ENCODE measurements at places on chromosomes 6 and 20.

GRCh38 chr20:37526238-37526838, 1.3 kb downstream of the BLCAP start:
- no peak for DNase-seq

DNA sequence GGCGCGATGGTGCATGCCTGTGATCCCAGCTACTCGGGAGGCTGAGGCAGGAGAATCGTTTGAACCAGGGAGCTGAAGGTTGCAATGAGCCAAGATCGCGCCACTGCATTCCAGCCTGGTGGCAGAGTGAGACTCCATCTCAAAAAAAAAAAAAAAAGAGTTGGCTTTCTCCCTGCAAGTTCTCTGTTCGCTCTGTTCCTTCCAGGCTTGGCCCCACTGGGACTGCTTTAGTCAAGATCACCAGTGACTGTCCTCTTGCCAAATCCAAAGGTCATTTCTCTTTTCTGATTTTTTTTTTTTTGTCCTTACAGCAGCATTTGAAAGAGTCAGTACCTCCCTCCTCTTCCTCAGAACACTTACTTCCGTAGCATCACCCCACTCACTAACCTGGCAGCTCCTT, 10.8 kb upstream of the GNRH2 start:
- DNase-seq, result no peak

- no peak for DNase-seq
Observed at GRCh38 chr6:149851461-149852110, 12.6 kb downstream of the LRP11 start.

DNA sequence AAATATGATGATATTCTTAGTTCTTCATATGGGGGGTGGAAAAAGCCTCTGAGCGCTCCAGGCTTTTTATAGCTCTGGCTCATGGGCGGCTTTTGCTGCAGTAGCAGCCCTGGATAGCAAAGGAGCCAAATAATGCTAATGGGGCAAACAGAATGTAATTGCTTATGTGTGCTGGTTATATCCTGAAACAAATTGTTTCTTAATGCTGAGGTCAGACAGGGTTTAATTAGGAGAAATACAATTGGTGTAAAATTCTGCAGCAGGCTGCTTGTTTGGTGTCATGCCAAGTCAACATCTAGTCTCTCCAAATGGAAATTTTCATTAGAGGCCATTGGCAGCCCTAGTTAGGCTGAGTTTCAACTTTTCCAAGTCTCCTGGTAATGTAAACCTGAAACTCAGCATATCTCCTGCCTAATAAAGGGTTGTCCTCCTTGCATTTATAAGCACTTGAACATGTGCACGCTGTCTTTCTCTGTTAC, 530.1 kb upstream of the NOX3 start:
- DNase-seq, result no peak

GRCh38 chr6:123785039-123785438, 18.6 kb upstream of the NKAIN2 start:
- DNase-seq, result no peak

DNA sequence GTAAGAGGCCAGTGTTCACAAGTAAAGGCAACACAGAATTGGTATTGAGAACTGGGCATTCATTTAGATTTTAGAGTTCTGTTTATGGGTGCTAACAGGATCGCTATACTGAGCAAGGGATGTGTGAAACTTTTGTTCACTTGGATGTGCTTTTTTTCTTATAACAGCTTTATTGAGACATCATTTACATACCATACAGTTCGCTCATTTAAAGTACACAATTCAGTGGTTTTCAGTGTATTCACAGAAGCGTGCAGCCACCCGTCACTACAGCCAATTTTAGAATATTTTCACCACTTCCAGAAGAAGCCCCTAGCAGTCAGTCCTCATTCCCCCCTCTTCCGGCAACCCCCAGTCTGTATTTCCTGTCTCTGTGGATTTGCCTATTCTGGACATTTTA, 48.7 kb downstream of the GFRA4 start:
- DNase-seq, result no peak

GRCh38 chr6:28809947-28810658, 113.7 kb downstream of the TRIM27 start:
- no peak for DNase-seq

- no peak for DNase-seq
Observed at GRCh38 chr6:160912411-160912810, 79.2 kb upstream of the MAP3K4 start.

GRCh38 chr6:21666201-21666691, 72.7 kb downstream of the SOX4 start:
- DNase-seq, result no peak

Data from activated CD8-positive, alpha-beta memory T cell treated with anti-CD3 and anti-CD28 coated beads, Interleukin-2, amount 50 U/mL, for 48 hours (primary cell).